ENCODE measurements at places on chromosomes 1 and 21.

DNA sequence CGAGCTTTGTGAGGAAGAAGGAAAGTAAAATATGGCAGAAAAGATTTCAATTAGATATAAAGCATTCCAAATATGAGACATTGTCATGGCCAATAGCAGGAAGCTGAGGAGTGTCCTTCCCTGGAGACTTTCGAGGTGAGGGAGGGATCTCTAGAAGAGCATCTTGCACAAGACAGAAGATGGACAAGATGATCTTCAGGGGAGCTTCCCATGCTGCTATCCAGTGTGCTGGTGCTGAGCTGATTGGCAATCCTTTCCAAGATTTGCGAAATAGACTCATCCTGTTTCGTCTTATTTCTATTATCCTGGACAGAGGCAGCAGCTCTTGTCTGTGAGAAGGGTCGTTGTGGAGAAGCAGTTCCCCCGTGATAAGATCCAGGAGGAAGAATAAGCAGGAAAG, 342.0 kb upstream of the CAMK1G start:
- H3K27ac ChIP-seq, result no peak overlapping the region
- H3K4me3 ChIP-seq, result no peak overlapping the region
- H3K4me1 ChIP-seq, result no peaks in the 10 kb centered on the region
- H3K36me3 ChIP-seq, result no peaks in the 10 kb centered on the region
- no peaks in the 10 kb centered on the region for H3K27me3 ChIP-seq
- no peak for DNase-seq

DNA sequence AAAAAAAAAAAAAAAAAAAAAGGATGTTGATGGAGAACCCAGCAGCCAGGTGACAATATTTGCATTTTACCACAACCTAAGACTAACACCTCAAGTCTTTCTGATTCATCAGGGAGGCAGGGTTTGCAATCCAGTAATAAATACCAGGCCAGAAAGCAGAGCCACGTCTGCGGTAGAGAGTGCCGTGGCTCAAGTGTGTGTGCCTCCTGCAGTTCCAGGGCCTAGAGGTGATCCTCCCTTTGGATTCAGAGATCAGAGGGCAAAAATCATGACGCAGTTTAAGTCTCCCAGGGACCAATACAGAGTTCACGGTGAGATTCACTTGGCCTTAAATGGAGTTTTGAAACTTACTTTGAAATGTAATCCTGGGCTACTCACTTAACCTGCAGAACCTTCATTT, 34.9 kb downstream of the TMCO4 start:
- H3K27ac ChIP-seq, result peak overlapping the region; percentile 97
- DNase-seq, result peak; percentile 79
- H3K36me3 ChIP-seq, result no peaks in the 10 kb centered on the region
- H3K4me3 ChIP-seq, result no peak overlapping the region
- peaks cover 77% of the 10 kb centered on the region for H3K4me1 ChIP-seq
- H3K27me3 ChIP-seq, result no peaks in the 10 kb centered on the region

- no peaks in the 10 kb centered on the region for H3K36me3 ChIP-seq
- no peaks in the 10 kb centered on the region for H3K27me3 ChIP-seq
- no peak overlapping the region for H3K27ac ChIP-seq
- no peak overlapping the region for H3K4me3 ChIP-seq
- peak; percentile 73 for DNase-seq
Observed at GRCh38 chr1:102970496-102971078, 137.7 kb downstream of the COL11A1 start.

- H3K4me3 ChIP-seq, result no peak overlapping the region
- H3K27me3 ChIP-seq, result no peaks in the 10 kb centered on the region
- no peak overlapping the region for H3K27ac ChIP-seq
- H3K4me1 ChIP-seq, result no peaks in the 10 kb centered on the region
- no peaks in the 10 kb centered on the region for H3K36me3 ChIP-seq
Observed at GRCh38 chr1:173438675-173439074, 38.5 kb upstream of the PRDX6 start.

DNA sequence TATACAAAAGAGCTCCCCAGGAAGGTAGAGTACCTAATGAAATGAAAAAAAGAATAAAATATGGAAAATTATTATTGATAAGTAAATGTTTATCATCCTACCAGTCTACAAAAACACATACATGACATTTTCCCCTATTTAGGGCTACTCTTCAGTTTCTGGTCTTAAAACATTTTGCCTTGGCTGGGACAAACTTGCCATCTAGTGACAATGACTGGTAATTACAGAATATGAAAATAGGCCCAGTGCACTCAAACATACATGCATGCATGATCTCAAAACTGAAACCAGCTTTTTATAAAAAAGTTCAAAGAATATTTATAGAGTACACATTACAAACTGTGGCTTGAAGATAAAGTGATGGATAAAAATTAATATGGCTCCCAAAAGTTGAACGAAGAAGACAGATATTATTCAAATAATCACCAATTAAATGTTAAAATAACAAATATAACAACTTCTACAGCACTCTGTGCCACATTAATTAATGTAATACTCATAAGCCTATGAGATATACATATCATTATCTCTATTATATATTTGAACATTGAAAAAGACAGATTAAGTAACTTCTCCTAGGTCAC, 10.5 kb upstream of the RNPC3 start:
- no peak for DNase-seq
- no peaks in the 10 kb centered on the region for H3K4me1 ChIP-seq
- no peaks in the 10 kb centered on the region for H3K36me3 ChIP-seq
- no peak overlapping the region for H3K27ac ChIP-seq

GRCh38 chr1:165637427-165637826, 6.4 kb downstream of the MGST3 start:
- no peaks in the 10 kb centered on the region for H3K36me3 ChIP-seq
- no peaks in the 10 kb centered on the region for H3K4me1 ChIP-seq
- no peak for DNase-seq
- H3K27me3 ChIP-seq, result no peaks in the 10 kb centered on the region

DNA sequence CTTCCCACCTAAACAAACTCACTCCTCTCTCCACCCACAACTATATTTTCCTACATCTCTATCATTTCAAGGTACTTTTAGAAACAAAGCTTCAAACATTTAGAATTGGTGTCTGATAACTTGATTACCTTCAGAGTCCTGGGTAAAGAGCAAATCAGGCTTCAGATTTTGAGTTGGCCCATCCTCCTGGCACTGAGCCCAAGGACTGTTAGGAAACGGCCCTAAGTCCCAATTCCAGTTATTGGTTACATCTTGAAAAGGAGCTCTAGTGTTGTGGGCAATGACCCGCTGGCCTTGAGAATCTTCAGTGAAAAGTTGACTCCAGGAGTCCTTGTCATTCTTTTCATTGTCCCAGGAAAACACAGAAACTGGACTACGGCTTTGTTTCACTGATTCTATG, 15.1 kb downstream of the MTFR1L start:
- no peak overlapping the region for H3K4me3 ChIP-seq
- no peak for DNase-seq
- H3K4me1 ChIP-seq, result no peaks in the 10 kb centered on the region

DNA sequence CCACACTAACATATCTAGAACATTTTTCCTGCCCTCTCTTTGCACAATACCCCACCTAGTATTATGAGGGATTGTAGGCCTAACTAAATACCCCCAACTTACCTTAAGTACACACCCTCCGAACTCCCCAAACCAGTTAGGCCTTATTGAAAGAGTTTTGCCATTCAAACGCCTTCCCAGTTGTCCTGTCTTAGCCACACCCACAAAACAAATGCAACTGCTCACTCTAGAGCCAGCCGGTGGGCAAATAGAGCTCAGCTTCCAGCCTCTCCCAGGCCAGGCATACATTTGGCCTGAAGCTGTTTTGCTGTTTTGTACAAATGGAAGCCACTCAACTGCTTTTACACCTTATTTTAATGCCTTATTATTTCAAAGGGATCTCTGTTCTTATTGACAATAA, 224.2 kb upstream of the RUNX1 start:
- H3K36me3 ChIP-seq, result no peaks in the 10 kb centered on the region
- peak; percentile 29 for DNase-seq
- H3K4me3 ChIP-seq, result no peak overlapping the region
- no peak overlapping the region for H3K27ac ChIP-seq
- no peaks in the 10 kb centered on the region for H3K27me3 ChIP-seq

DNA sequence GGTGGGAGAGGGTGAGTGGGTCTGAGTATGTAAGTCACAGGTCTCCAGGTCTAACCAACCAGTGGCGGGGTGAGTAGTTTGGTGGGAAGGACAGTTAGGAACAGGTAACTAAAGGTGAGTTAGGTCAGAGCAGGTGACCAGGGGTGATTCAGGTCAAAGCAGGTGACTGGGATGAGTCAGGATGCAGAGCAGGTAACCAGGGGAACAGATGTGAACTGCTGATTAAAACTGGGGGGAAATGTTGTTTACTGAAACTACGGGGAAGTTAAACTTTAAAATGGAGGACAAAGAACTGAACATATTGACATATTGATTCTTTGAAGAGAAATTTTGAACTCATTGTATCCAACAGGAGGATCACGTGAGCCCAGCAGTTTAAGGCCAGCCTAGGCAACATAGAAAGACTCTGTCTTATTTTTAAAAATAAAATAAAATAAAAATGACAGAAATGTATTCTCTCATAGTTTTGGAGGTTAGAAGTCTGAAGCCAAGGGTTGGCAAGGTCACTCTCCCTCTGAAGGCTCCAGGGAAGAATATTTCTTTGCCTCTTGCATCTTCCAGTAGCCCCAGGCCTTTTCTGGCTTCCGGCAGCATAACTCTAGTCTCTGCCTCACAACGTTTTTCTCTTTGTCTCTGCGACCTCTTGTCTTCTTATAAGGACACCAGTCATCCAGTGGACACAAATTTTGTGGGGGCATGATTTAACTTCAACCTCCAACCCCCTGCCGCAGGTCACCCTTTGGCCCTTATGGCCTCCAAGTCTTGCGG, 64.3 kb upstream of the TINAGL1 start:
- H3K4me3 ChIP-seq, result no peak overlapping the region
- no peaks in the 10 kb centered on the region for H3K4me1 ChIP-seq
- peaks cover 4% of the 10 kb centered on the region for H3K27me3 ChIP-seq
- H3K27ac ChIP-seq, result no peak overlapping the region
- no peaks in the 10 kb centered on the region for H3K36me3 ChIP-seq

DNA sequence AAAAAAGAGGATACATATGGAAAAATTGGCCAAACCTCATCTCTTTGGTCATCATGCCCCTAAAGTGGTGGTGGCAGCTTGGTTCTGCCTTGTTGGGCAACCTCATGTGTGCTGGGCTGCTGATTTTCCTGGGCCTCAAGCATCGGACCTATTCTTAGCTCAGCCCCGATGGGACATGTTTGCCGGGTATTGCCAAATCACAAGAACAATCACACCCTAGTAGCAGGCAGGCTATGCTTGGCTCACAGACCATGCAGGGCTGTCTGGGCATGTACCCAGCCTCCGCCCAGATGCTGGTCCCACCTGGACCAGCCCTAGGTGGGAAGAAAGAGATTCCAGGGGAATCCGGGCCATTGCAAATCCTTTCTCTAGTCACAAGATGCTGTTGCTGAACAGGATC, 189.4 kb upstream of the FGGY start:
- H3K27ac ChIP-seq, result no peak overlapping the region
- no peaks in the 10 kb centered on the region for H3K36me3 ChIP-seq
- H3K27me3 ChIP-seq, result no peaks in the 10 kb centered on the region
- no peak for DNase-seq

GRCh38 chr1:185016880-185017279, 28.5 kb upstream of the RNF2 start:
- no peaks in the 10 kb centered on the region for H3K36me3 ChIP-seq
- no peak overlapping the region for H3K27ac ChIP-seq
- DNase-seq, result no peak
- H3K4me1 ChIP-seq, result no peaks in the 10 kb centered on the region

- H3K27me3 ChIP-seq, result no peaks in the 10 kb centered on the region
- H3K27ac ChIP-seq, result no peak overlapping the region
- no peaks in the 10 kb centered on the region for H3K36me3 ChIP-seq
- no peak for DNase-seq
Observed at GRCh38 chr1:168032029-168032428, 95.2 kb upstream of the MPC2 start.

DNA sequence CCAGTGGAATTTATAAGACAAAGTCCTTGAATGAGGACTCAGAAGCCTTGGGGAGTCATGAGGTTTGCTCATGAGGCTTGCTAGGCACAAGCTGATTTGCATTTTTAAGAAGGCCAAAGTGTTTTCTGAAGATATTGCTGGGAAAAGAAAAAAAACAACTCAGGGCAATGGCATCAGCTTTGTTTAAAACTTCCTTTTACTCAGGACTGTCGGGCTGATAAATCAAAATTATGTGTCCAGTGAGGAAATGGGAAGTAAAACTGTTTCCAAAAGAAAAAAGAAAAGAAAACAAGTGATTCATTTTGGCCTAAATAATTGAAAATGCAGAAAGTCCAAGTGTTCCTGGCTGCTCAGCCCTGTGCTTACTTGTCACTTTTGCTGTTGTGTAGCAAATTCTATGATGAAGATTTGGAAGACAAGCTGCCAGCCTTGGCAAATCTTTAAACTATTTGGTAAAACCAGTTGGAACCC, 282.4 kb downstream of the HLX start:
- no peak for DNase-seq
- H3K4me1 ChIP-seq, result peaks cover 11% of the 10 kb centered on the region
- no peak overlapping the region for H3K4me3 ChIP-seq

- no peak overlapping the region for H3K27ac ChIP-seq
- 0 out of 2 replicates have a peak, but pooled peaks cover 10% of the 10 kb centered on the region for H3K27me3 ChIP-seq
- H3K36me3 ChIP-seq, result no peaks in the 10 kb centered on the region
- DNase-seq, result no peak
Observed at GRCh38 chr1:42081475-42081874, 71.7 kb upstream of the GUCA2B start.

- no peaks in the 10 kb centered on the region for H3K27me3 ChIP-seq
- H3K4me1 ChIP-seq, result no peaks in the 10 kb centered on the region
- H3K4me3 ChIP-seq, result no peak overlapping the region
- H3K36me3 ChIP-seq, result no peaks in the 10 kb centered on the region
Observed at GRCh38 chr1:119364640-119365039, 3.9 kb upstream of the HAO2 start.

DNA sequence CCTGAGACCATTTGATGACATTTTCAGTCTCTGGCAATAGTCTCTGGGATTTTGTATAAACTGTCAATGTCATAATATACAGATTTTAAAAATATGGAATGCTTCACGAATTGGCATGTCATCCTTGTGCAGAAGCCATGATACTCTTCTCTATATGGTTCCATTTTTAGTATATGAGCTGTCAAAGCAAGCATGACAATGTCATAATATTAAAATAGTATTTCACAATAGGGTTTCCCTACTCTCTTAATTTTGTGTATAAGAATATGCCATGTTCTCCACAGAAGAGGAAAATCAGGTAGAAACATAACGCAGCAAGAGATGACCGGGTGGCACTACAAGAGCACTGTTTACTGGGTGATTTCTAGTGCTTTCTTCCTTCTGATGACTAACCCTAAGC, 8.3 kb upstream of the DIPK1A start:
- no peak overlapping the region for H3K4me3 ChIP-seq
- no peaks in the 10 kb centered on the region for H3K27me3 ChIP-seq
- H3K4me1 ChIP-seq, result no peaks in the 10 kb centered on the region
- no peak overlapping the region for H3K27ac ChIP-seq

GRCh38 chr1:179583771-179584320, 7.8 kb upstream of the TDRD5 start:
- DNase-seq, result peak; percentile 19
- H3K36me3 ChIP-seq, result no peaks in the 10 kb centered on the region
- no peaks in the 10 kb centered on the region for H3K27me3 ChIP-seq

All from SJCRH30 (cell line).